ENCODE measurements at places on chromosomes 4 and X. TPM values are rescaled to one million over a fixed set of nuclear protein-coding genes. Genes with fewer than 3 reads are reported as not detected.

GRCh38 chr4:82363896-82364487 lies 9.8 kb downstream of the HNRNPD start:
- no peak for DNase-seq

DNA sequence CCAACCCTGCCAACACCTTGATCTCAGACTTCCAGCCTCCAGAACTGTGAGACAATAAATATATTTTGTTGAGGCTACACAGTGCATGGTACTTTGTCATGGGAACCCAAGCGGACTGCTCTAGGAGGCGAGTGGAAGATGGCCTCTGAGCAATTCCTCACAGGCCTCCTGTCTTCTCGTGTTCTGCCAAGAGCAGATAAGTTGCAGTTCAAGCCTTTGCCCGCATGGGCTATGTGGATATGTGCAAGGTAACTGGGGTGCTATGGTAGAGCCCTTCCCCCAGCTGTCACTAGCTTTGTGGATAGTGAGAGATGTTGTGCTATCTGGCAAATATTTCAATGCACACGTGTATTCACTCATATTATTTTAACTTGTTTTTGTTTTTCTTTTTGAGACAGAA lies 156.0 kb upstream of the BCOR start:
- DNase-seq, result no peak

- peak; percentile 73 for DNase-seq
These were observed 84.8 kb downstream of the LIMCH1 start for GRCh38 chr4:41622787-41623186.

SAGE1 gene
- total RNA-seq, result not detected

DNA sequence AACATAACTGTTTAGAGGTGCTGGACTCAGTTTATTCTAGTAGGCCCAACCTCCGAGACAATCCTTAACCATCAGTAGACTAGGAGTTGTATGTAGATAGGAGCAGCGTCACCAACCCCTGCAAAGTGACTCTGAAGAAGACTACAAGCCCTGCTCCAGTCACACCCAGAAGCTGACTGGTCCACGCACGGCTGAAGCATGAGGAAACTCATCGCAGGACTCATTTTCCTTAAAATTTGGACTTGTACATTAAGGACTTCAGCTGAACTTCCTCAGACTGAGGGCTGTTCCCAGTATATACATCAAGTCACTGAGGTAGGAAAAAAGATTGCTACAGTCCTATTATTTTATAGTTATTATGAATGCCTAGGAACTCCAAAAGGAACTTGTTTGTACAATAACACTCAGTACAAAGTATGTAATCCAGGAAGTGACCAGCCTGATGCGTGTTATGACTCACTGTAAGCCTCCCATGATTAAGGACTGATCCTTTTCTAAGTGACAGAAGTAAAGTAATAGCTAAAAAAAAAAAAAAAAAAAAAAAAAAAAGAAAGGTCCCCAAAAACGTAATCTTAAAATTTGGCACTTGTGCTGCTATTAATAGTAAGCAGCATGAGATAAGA lies 41.6 kb upstream of the UGT2B7 start:
- no peak for DNase-seq

LDB2 gene
- 137 TPM for total RNA-seq

Data from ascending aorta (tissue), 2 donors.